ENCODE measurements at places on chromosomes 13 and 19.

DNA sequence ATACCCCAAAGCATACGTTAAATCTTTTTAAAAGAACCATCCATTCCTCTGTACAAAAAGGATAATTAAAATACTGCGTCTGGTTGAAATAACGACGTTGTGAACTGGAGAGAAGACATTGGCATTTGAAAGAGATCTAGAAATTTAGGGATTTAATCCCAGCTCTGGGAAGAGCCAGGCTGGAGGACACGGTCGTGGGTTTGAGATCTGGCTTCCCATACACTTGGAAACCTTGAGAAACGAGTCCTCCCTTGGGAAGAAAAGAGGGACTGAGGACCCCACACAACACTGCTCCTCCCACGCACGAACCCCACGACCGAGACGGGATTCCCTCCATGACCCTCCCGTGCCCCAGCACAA, 625 bp downstream of the ZNF709 start:
- no peak for DNase-seq

DNA sequence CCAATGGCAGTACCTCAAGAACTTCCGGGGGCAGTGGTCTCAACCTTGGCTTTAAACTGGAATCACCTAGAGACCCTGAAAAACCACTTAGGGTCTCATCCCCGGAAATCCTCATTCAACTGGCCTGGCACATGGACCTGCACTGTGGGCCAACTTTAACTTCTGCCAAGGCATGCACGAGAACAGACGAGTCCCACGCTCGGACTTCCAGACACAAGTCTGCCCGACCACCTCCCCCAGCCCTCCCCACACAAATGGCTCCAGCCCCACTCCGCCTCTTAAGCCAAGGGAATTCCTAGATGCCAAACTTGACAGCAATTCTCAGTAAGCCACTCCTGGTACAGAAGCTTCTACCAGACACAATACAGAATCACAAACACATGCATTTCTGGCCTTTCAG, 114.0 kb downstream of the STK24 start:
- no peak for DNase-seq

DNA sequence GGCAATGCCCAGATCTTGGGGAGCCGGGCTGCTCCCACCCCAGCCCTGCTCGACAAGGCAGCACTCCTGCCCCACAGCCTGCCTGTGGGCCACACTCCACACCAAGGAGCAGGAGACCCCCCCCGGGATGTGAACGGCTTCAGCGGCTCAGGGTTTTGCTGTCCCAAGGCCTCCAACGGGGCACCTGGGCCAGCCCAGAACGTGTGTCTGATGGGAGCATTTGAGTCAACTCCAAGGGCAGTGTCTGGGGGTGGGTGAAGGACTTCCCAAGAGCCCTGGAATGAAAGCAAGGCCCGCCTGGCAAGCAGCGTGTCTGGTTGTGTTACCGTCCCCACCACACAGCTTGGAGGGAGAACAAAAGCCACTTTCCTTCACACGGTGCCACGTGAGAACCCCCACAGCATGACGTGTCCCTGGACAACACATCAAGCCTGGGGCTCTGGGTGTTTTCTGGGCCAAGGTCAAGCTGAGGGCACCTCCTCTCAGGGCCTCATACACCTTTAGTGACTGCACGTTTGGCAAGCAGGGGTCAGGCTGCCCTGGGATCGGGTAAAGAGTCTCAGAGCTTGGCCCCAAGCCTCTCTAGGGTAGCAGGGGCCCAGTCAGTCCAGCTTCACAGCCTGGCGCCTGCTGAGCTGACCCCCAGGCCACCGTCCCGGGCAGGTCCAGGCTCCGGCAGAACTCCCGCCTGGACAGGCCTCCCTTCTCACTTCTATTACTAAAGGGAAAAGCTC, 6.0 kb downstream of the C13orf46 start:
- no peak for DNase-seq

DNA sequence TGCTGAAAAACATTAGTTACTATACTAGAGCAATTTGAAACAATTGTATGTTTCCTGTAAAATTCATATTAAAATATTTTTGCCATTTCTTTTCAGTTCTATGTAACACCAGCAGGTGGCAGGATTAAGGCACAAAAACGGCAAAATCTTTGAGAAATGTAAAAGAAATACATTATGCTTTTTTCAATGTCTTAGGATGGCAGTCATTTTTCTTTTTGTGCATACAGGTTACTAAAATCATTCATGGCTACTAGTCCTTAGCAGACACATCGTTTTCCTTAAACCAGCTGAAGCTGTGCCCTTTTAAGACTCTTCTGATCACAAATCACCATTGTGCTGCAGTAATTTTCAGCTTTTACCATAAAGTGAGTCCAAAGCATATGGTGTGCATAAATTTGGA, 800.7 kb upstream of the SLITRK5 start:
- no peak for DNase-seq

DNA sequence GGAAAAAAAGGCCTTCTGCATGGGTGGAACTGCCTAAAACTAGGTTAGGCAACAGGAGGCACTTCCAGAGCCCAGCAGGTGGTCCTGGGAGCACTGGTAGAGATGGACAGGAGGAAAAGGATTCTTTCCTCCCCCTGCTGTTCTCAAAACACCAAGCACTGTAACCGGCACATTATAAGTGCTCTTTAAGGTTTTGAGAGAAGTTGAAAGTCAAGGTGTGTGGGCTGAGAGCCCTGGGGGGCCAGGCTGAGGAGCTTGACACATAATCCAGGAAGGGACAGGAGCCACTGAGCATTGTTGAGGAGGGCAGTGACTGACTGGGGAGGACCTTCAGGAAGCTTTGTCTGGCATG, 32.3 kb downstream of the SPATA13 start:
- no peak for DNase-seq

DNA sequence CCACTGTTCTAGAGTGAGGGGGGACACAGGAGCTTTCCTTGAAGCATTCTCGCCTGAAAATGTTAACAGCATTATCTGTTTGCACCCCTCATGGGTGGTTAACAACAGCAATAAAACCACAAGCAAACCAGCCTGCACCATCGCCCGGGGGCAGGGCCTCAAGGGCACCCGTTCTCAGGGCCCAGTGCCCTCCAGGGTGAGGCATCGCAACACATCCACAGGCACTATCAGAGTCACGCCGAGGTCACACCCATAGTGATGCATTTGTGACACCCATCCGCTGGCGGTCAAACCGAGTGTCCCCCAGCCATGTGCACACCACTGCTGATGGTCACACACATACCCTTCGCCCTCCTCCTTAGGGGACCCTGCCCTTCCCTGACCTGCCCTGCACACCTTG, 4.6 kb downstream of the FUT5 start:
- DNase-seq, result no peak

- DNase-seq, result no peak
Observed at GRCh38 chr13:53743906-53744305, 715.3 kb downstream of the OLFM4 start.

- no peak for DNase-seq
Observed at GRCh38 chr19:19169236-19170052, 619 bp downstream of the MEF2B start.

- no peak for DNase-seq
Observed at GRCh38 chr13:111398715-111399299, 78.4 kb downstream of the TEX29 start.

- no peak for DNase-seq
Observed at GRCh38 chr13:72963762-72964161, 95.0 kb upstream of the KLF5 start.

GRCh38 chr13:36796052-36796451, 23.0 kb upstream of the RFXAP start:
- DNase-seq, result no peak

GRCh38 chr13:27960362-27961226, 8.5 kb downstream of the CDX2 start:
- DNase-seq, result no peak

GRCh38 chr19:58095328-58095727, 2.7 kb downstream of the ZSCAN18 start:
- DNase-seq, result no peak

DNA sequence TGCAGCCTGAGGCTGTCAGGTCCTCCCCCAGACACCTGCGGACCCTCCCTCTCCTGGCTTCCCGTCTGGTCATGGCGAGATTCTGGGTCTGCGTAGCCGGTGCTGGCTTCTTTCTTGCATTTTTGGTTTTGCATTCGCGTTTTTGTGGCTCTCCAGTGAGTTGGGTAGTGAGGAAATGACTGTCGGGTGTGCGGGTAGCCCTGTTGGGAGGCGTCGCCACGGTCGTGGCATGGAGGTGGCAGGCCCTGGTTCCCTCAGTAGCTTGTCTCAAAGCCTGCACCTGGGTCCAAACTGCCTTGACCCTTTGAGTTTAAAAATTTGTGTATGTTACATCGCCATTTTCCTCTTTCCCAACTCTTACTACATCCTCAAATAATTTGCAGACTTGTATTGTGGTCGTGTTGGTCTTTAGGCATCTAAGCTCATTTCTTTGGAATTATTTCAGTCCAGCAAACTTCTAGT, 344 bp downstream of the NHLRC3 start:
- DNase-seq, result no peak

GRCh38 chr19:6593651-6594416, 2.9 kb upstream of the CD70 start:
- DNase-seq, result no peak

DNA sequence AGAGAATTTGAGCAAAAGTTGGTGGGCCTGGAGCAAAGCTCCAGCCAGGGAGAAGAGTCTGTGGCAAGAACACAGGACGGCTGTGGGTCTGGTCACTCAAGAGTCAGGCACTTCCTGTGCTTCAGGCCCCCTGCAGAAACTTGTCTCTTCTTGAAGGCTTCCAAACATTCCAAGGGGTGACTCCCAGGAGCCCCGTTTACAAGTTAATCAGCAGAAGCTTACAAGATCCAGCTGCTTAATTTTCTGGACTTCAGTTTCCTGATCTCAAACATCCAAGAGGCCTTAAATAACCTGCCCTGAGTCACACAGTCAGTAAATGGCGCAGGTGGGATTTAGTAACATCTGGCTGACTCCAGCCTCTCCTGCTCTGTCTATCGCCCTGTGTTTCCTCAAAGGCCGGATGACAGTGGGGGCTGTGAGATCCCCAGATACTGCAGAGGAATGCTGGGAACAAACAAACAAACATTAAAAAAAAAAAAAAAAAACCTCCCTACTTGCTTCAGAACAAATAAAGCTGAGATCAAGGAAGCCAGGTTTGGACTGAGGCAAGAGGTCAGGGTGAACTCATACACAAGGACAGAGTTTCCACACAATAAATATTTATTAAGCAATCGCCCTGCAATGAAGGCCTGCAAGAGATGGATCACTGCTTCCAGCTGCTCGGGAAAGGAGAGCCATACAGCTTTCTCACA, 175.4 kb upstream of the RFC3 start:
- DNase-seq, result peak; percentile 56

DNA sequence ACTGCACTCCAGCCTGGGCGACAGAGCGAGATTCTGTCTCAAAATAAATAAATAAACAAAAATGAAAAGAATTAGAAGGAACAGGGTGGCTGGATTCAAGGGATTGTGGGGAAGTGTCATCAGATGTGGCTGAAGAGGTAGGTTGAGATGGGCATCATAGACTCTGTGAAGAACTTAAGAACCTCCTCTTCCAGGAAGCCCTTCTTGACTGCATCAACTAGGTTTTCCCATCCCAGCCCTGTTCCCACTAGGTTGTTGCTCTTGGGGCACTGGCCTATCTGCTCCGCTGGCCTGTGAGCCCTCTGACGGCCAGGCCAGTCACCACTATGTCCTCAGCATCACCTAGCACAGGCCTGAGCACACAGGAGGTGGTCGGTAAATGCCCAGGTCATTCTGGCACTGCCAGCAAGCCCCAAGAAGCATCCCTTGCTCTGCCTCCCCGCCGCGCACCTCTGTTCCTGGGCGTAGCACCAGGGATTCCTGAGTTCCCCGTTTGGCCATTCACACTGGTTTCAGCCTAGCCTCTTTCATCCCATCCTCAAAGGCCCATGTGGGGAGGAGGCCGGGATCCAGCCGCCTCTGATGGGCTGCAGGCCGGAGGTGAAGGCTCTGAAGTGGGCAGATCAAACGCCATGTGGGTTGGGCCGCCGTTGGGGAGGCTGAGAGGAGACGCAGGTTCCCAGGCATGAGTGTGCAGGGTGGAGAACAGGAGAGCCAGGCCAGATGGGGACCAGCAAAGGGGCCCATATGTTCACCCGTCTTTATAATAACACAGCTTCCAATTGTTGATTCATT, 27.6 kb upstream of the SLC1A5 start:
- DNase-seq, result no peak

DNA sequence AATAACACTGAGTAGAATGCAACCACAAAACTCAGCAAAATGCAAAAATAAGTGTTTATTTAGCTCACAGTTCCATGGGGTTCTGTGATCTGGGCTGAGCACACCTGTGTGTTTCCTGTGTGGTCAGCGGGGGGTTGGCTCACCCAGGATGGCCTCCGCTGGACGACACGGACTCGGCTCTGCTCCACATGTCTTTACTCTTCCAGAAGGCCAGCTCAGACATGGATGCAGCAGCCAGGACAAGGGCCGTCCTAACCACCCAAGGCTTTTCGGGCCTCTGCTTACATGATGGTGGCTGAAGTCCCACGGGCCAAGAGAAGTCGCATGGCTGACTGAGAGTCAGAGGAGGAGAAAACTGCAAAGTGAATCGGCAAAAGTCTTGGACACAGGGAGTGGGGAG, 153.5 kb upstream of the IRS2 start:
- no peak for DNase-seq

GRCh38 chr19:12603714-12604113, 6.9 kb downstream of the ZNF490 start:
- DNase-seq, result no peak

- no peak for DNase-seq
Observed at GRCh38 chr19:10285393-10285792, 1.4 kb upstream of the ICAM4 start.

All from epithelial cell of proximal tubule (primary cell).